Fibroblast of skin of left quadriceps (primary cell): ENCODE measurements at places on chromosomes 11 and 22.

DNA sequence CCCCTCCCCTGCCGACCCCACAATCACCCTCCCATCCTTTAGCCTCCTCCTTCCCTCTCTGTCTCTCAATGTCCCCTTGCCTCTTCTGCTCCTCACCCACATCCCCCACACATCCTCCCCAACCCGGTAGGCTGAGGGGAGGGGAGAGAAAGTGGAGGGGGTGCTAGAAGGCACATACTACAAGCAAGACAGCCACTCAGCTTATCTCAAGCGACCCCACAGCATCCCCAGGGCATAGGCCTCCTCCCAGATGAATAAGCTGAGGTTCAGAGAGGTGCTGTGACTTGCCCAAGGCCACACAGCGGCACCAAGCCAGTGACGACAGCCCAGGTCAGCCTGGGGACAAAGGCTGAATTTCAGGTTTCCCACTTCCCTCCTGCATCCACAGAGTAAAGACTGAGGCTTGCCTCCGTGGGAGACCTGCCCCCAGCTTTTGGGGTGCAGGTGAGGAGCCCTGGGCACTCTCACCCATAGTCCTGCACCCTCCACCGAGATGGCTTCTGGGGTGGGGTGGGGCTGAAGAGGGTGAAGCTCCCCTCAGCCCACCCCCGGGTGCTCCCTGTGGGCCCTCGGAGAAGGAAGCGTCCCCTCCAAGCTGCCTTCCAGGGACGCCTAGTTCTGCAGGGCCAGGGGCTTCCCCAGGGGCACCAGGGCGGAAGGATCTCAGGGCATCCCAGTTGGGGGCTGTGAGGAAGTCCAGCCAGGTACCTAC, 511 bp downstream of the RAC2 start:
- no peak for DNase-seq

DNA sequence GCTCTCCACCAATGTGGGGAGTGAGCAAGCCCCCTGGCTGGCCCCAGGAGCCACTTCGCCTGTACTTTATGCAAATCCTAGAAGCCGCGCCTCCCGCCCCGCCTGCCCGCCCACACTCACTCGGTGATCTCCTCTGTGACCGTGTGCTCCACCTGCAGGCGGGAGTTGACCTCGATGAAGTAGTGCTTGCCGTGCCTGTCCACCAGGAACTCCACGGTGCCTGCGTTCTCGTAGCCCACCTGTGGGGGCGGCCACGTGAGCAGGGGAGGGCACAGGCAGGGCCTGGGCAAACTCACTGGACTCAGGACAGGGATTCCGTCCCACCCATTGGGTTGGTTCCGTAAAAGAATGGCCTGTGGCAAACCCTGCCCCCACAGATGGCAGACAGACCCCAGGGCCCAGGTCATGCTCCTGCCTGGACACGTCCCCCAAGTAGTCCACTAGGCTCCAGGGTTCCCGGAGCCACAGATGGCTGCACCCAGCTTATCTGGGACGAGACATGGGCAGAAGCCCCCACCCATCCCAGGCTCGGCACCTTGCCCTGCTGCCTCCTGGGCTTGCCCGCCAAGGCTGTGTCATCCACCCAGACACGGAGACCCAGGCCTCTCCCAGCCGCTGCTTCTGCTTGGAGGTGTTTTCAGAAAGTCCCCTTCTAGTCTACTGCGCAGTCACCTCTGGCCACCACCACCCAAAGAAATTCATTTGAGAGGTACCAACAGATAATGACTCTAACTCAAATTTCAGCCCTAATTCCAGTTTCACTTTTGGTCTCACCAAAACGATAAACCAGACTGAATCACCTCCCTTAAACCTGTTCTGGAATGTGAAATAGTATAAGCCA, 12.1 kb downstream of the LRFN4 start:
- no peak for DNase-seq

- DNase-seq: no peak
These were observed 135.4 kb upstream of the LARGE1 start for GRCh38 chr22:34055525-34056200.

DNA sequence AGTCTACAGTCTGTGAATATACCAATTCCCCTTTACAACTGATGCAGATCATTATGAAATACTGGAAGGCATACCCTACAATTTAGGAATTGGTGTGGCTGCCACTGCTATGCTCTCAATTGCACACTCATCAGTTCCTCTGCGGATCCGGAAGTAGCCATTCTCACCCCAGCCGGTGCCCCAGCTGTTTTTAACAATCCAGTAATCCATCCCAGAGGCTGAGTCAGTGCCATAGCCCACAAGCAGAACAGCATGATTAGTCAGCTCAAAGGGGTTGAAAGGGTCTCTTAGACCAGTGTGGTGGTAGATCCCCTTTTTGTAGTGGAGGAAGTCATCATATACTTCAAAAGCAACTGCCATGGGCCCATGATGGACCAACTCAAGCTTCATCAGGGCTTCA, 43.6 kb downstream of the CTSC start:
- DNase-seq: peak; percentile 20

GRCh38 chr22:47474895-47475294, 712.4 kb downstream of the TBC1D22A start:
- DNase-seq: no peak

DNA sequence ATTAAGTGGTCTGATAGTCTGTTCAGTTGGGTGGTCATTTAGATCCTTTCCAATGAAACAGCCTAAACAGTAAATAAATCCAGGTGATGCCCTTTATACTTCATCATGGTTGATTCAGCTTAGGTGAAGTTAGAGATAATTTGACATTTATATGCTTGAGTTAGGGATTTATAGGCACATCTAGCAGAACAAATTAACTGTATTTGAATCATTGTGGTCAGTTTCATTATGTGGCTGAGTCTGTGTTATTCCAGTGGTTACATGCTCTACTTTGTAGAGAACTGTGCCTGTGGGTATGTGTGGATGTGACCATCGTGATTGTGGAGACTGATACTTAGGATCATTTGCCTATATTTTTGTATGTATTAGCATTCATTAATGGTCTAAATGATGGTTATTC, 194.6 kb downstream of the DDX10 start:
- DNase-seq: no peak

GRCh38 chr11:128714881-128715280, 21.0 kb downstream of the FLI1 start:
- peak; percentile 96 for DNase-seq

DNA sequence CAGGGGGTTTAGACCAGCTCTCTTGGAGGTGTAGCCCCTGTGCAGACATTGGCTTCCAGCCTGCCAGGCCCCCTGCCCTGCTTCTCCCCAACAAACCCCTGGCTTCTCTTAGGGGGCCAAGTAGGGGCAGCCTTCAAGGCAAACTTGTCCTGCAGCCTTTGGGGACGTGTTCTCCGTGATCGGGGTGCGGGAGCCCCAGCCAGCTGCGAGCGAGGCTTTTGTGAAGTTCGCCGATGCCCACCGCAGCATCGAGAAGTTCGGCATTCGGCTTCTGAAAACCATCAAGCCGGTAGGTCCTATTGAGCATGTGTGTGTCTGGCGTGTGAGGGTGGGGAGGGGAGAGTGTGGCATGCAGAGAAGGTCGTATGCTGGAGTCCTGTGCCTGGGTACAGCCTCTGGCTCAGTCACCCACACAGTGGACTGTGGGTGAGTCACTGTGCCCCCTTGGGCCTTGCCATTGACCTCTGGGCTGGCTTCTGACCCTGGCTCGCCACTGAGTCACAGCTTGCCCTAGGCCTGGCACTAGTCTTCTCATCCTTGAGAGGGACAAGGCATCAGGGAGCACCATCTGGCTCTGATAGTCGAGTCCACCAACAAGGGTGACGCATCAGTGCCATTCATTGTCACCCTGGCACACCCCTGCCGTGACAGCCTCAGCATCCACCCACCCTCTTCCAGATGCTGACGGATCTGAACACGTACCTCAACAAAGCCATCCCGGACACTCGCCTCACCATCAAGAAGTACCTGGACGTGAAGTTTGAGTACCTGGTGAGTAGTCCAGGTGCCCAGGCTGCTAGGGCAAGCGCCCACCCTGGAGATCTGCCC, 11.4 kb downstream of the SLC16A8 start:
- DNase-seq: no peak

- peak; percentile 89 for DNase-seq
These were observed 14.5 kb downstream of the XNDC1N start for GRCh38 chr11:71913756-71914526.

GRCh38 chr11:121281698-121282097, 10.9 kb upstream of the SC5D start:
- no peak for DNase-seq

DNA sequence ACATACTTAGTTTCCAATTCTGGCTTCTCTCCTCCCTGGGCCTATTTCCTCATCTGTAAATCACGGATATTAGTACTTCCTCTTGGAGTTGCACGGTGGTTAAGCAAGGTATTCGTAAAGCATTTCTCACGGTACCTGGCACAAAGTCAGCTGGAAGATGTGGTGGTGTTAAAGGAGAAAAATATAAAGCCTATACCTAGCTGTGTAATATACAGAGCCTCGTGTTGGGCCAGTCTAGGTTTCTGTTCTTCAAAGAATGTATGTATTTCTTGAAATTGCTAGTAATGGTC, 47.2 kb downstream of the DBX1 start:
- DNase-seq: no peak

DNA sequence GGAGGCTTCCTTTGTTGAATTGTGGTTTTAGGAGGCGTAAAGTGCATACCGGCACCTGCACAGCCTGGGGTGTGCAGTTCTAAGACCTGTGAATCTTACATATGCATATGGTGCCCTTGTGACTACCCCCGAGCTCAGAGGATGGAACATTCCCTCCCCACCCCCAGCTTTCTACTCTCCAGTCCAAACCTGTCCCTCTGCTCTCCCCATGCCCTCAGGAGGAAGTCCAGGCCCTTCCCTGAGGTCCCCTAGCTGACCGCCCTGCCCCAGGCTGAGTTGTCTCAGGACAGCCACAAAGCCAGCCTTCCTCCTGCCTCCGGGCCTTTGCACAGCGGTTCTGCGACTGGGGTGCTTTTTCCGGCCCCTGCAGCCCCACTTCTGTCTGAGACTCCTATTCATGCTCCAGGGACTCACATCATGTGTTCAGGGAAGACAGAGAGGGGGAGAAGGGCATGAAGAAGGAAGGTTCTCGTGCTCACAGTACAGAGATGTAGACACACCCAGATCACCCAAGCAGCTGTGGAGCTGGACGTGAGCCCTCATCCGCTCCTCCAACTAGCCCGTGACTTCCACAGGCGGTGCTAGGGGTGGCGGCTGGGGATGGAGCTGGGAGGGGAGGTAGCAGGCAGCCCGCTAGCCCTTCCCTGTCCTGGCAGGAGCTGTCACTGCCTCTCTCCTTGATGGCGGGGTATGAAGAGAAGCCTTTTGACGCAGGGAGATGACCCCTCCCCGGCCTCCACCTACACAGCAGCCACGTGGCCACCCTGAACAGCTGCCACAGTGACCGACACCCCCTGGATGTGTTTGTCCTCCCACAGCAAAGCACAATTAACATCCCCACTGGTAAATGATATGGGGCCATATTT, 50.8 kb downstream of the FLRT1 start:
- DNase-seq: no peak

GRCh38 chr11:43832536-43832935, 48.1 kb upstream of the ALKBH3 start:
- no peak for DNase-seq

DNA sequence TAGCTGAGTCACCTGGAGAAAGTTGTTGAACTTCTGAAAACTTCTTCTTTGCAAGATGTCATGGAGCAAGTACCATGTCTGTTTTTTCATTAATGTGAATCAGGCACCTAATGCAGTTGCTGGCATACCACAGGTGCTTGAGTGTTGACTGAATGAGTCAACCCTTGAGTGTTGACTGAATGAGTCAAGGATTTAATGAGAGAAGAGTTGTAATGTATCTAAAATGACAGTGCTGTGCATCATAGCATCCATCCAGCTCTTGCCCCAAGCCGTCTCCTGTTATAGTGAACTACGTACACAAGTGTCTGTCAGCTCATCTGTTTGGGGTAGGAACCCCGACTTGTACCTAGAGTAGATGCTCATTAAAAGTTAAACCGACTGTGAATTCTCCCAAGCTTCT, 93.1 kb downstream of the CWC15 start:
- no peak for DNase-seq

DNA sequence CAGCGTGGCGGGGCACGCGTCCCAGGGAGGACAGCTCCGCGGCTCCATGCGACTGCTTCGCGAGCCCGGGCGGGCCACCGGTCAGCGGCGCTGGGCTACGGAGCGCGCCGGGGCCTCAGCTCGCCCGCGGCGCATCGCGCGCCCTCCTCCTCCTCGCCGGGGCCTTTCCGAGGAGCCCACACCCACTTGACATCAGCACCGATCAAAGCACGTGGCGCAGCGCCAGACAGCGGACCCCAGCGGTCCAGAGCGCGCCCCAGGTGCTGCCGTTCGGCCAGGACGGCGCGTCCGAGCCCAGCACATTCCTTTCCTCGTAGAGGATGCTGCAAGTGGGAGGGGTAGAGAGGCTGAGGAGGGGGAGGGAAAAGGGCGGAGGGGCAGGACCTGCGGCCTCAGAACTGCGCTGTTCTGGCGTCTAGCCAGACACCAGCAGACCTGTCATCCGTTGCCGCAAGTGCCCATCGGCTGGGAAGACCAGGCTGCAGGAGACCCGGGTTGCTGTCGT, 88.6 kb downstream of the PLEKHA7 start:
- DNase-seq: no peak

DNA sequence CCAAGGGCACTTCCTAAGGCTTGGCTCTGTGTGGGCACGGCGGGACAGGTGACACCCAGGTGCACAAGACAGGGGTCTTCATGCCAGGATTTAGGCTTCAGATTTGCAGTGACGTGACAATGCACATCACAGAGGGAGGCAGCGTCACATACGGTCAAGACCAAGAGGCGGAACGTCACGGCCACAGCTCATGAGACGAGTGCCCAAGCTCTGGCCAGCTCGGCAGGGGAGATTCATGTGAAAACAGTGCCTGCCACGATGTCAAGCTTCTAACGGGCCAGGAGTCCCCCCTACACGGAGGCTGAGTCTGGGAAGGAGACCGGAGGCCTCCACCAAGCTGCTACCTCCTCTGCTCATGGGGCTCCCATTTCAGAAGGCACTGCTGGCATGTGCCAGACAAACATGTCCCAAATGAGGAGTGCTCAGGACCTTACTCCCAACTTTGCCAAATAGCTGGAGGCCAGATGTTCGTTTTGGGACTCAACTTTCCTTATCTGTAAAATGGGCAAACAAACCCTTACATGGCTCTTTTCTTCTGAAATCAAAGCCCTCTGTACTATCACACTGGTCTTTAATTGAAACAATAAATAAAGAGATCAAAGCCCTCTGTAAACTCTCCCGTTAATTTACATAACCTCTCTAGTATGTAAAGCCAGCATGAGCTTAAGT, 16.6 kb downstream of the VPS37C start:
- no peak for DNase-seq
